ENCODE measurements at places on chromosomes 11 and 22. TPM values are rescaled to one million over a fixed set of nuclear protein-coding genes. Genes with fewer than 3 reads are reported as not detected.

DNA sequence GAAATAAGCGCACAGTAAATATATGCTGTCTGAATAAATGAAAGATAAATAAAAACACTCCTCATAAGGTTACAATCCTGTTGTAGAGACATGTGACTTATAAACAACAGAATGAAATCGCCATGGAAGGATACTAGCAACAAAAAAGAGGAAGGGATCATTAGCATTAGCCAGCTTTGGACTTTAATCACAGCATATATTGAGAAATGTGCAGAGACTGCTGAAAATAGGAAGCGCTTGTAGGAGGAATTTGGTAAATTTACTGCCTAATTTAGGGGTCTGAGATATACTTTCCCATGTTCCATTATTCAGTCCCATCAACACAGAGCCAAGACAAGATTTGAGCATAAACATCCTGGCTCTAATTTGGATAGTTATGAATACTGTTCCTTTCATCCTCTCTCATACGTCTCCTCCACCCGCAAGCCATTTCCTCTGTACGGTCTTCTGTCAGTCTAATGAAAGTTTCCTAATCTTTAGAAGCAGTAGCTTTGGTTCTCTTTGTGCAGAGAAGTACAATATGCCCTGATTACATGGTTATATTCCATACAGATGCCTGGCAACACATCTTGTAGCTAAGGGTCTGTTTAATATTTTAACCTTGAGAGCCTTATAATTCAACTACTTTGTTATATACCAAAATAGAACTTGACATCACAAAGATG is 37.1 kb upstream of the AKIP1 start:
- no peak for DNase-seq
- peaks cover 6% of the 10 kb centered on the region for H3K4me1 ChIP-seq
- no peaks in the 10 kb centered on the region for H3K36me3 ChIP-seq

DNA sequence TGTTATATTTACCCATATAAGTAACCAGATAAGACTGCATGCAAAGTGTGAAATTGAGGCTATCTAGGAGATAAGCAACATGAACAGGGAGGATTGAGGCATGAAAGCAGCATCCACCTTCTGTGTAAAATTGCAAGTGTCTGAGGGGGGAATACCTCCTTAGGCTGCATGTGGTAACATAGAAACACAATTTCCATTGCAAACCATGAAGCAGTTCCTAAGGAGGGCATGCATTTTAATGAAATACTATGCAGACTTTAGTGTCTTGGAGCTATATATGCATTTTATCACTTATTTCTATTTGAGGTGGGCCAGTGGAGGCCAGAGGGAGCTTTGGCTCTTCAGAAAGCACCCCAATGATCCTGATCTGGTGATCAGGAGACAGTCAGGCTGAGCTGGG is 160.2 kb downstream of the C11orf91 start:
- no peak overlapping the region for H3K4me3 ChIP-seq
- no peak for DNase-seq
- H3K36me3 ChIP-seq = no peaks in the 10 kb centered on the region
- H3K27ac ChIP-seq = no peak overlapping the region
- no peaks in the 10 kb centered on the region for H3K4me1 ChIP-seq

- H3K4me3 ChIP-seq = no peak overlapping the region
- no peak for DNase-seq
- peaks cover 70% of the 10 kb centered on the region for H3K36me3 ChIP-seq
- H3K4me1 ChIP-seq = no peaks in the 10 kb centered on the region
Observed at GRCh38 chr22:50418624-50419023, 56.2 kb downstream of the SBF1 start.

DNA sequence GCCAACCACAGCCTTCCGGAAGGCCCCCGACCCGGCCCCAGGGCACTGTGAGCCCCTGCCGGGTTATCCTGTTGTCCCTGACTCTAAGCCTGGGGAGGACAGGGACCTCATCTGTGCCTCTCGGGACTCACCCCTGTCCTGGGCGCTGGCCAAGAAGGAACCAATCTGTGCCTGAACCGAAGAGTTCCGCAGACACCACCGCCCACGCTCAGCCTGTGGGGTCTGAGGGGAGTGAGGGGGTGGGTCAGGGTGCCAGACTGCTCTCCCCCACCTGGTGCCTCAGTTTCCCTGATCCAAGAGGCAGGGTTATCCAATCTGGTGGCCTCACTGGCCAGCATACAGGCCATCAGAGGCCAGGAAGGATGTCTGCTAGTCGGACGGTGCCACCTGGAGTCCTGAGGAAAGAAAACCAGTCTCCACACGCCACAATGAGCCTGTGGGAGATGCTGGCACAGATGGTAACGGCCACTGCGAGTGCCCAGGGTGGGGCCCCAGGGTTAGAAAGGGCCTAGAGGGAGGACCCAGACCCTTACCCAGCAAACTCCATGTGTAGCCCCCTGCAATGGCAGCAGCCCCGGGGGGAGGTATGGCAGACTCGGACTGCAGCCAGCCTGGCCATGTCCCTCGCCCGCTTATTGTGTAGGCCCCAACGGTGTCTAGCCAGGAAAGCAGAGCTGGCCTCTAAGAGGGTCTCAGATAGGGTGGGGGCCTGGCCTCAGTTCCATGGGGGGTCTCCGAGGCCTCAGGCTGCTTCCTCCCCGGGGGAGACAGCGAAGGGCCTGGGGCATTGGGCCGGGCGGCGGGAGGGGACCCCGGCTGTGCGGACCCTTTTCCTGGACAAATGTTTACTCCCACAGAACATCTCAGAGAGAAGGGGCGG is 827 bp upstream of the TNNT3 start:
- DNase-seq = no peak
- no peaks in the 10 kb centered on the region for H3K4me1 ChIP-seq
- H3K27me3 ChIP-seq = no peaks in the 10 kb centered on the region
- no peak overlapping the region for H3K27ac ChIP-seq
- no peaks in the 10 kb centered on the region for H3K36me3 ChIP-seq

PGR gene
- total RNA-seq = not detected

NFAM1 gene
- 2.1 TPM for total RNA-seq

ACRV1 gene
- not detected for total RNA-seq

GGTLC3 gene
- total RNA-seq = 1.2 TPM

DNA sequence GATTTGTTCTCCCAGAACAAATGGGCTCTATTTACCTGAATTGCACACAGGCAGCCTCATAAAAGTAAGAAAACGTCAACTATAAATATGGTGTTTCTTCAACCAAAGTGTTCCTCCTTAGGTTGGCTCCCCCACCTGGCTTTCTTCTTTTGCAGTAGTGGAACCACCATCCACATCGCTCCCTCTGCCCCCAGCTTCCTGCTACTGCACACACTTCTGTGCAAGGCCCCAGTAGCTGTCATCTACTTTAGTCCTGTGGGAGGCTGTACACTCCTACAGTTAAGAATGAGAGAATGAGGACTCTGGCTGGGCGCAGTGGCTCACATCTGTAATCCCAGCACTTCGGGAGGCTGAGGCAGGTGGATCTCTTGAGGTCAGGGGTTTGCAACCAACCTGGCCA is 89.5 kb downstream of the BMAL1 start:
- no peak for DNase-seq
- no peaks in the 10 kb centered on the region for H3K36me3 ChIP-seq
- no peaks in the 10 kb centered on the region for H3K27me3 ChIP-seq
- H3K4me3 ChIP-seq = no peak overlapping the region
- no peaks in the 10 kb centered on the region for H3K4me1 ChIP-seq

- DNase-seq = no peak
- no peak overlapping the region for H3K4me3 ChIP-seq
- no peaks in the 10 kb centered on the region for H3K36me3 ChIP-seq
- H3K27ac ChIP-seq = no peak overlapping the region
- no peaks in the 10 kb centered on the region for H3K27me3 ChIP-seq
Observed at GRCh38 chr11:101497291-101497690, 86.5 kb downstream of the TRPC6 start.

- H3K4me1 ChIP-seq = no peaks in the 10 kb centered on the region
- H3K36me3 ChIP-seq = no peaks in the 10 kb centered on the region
- no peak overlapping the region for H3K27ac ChIP-seq
- no peak overlapping the region for H3K4me3 ChIP-seq
Observed at GRCh38 chr11:16225623-16226022, 130.7 kb downstream of the SOX6 start.

Measured in cardiac muscle cell (in vitro differentiated cells and primary cell).